ENCODE measurements at places on chromosomes 3 and 15.

DNA sequence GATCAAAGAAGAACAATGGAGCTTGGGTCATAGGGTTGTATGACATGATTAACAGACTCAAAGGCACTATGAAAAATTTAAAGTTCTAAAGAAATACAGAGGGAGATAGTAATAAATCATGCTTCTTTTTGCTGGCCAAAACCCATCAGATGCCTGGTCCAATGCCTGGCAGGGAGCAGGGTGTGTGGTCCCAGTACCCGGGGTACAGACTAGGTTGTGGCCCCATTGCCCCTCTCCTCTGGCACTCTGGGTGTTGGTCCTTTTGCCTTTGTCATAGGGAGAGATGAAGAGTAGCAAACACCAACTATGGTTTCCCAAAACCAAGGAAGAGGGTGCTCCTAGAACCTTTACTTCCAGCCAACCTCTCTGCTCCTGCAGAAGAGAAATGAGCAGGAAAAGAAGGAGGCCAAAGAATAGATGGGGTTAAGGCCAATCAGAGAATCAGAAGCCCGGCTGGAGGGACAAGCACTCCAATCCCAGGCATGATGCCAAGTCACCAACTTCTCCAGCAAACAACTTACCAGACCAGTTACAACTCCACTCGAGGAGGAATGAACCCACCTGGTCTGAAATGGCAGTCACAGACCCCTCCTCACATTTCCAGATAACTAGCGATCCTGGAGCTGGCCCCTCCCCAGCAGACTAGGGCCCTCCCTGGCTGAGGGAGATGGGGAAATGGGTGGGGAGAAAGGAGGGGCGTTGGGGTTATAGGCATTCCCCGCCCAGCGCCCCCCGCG is 1.8 kb downstream of the IGDCC3 start:
- DNase-seq, result no peak

GRCh38 chr3:12501360-12502020 is 17.2 kb downstream of the TSEN2 start:
- DNase-seq, result no peak

GRCh38 chr3:186757214-186757613 is 26.2 kb upstream of the EIF4A2 start:
- DNase-seq, result no peak

DNA sequence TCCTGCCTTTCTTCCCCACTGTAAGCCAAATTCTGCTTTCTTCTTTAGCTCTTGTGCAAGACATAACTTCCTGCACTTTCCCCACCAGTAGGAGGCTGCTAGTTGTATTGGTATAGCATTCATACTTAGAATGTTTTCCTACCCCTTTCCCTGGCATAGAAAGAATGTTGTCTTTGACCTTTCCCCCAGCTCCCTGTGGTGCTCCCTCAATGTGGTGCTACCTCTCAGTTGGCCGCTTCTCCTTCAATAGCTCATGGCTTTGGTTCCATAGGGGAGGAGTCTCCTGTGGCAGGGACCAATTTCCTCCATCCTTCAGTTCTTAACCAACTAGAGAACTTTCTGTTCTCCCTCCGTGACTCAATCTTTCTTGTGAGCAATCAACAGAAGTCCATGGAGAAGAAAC is 67.5 kb upstream of the AKAP13 start:
- no peak for DNase-seq

GRCh38 chr3:128794067-128794768 is 68.2 kb downstream of the RAB7A start:
- no peak for DNase-seq

DNA sequence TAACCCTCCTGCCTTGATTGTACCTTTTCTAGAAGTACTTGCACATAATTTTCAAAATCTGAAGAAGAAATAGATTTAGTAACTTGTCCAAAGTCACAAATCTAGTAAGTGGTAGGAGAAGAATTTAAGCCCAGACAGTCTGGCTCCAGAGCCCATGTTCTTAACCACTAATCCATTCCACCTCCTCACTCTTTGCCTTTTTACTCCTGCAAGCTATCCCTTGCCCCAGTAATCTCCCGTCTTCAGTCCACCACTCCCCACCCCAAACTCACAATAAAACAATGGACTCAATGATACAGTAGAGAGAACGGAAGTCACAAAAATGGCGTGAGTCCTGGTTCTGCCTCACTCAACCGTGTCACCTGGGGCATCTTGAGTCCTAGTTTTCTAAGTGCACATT is 48.7 kb downstream of the SETMAR start:
- DNase-seq, result no peak

DNA sequence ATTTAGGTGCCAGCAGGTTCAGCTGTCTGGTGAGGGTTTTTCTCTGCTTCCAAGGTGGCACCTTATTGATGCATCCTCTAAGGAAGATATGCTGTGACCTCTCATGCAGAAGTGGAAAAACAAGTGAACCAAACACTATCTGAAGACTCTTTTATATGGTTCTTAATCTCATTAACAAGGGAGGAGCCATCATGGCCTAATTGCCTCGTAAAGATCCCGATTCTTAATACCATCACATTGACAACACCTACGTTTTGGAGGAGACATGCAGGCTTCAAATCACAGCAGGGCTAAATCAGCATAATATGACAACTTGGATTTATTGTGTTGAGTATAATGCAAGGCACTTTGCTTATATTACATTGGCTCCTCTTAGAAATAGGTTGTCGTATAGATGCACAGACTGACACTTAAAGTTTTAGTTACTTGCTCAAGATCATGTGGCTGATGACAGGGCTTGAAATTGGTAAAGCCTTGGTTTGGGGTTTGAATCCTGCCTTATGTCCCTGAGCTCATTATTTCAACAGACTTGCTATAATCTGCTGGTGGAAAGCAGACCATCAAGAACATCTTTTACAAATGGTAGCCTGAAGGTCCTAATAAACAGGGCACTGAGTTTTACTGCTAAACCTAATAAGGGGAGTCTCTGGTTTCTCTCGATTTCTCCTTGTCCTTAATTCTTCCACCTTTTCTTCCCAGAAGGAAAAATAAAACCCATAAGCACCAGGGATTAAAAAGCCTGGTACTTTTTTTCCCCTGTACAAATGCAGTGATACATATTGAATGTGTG is 88.2 kb downstream of the PTPRG start:
- no peak for DNase-seq

DNA sequence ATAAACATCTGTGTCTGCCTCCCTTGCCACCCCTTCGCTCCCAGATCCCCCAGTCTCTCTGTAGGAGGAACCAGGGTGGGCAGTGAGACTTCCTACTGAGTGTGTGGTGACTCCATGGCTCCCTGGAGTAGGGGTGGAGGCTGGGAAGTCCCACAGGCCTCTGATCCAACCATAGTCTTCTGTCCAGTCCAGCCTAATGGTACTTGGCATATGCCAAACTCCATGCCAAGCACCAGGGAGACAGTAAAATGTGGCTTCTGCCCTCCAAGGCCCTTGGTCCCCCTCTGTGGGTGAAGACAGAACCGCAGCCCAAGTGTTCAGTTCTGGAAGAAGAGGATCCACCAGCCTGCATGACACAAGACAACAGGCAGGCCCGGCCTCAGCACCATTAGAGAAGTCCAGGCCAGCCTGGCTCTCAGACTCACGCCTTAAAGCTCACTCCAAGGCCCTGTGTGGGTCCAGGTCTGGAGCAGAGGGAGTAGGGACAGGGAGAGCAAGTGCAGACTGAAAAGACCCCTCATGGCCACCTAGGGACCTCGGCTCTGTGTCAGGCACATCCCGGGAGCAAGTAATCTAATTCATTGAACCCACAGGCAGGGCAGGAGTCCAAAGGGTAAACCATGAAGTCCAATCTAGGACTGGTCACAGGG is 112.7 kb downstream of the ETFA start:
- DNase-seq, result no peak

GRCh38 chr3:111761309-111761795 is 97.7 kb upstream of the PHLDB2 start:
- no peak for DNase-seq

DNA sequence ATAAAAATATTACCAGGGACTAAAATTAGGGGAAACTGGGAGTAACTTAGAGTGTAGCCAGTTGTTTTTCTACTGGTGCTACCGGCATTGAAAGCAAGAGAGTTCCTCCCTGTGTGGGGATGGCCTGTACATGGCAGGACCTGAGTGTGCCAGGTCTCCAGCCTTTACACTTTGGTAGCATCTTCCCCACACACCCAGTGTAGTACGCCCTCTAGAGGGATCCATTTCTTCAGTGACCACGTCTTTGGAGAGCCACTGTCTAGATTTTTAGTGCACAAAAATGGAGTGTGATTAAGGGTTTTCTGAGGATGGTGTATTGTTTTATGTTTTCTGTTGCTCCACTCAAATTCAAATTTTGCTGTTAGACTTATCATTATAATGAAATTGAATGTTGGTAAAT is 507.0 kb upstream of the TPRG1 start:
- DNase-seq, result no peak

GRCh38 chr3:138338244-138338643 is 8.6 kb upstream of the NME9 start:
- no peak for DNase-seq

GRCh38 chr3:123653221-123653682 is 68.4 kb upstream of the HACD2 start:
- DNase-seq, result no peak

DNA sequence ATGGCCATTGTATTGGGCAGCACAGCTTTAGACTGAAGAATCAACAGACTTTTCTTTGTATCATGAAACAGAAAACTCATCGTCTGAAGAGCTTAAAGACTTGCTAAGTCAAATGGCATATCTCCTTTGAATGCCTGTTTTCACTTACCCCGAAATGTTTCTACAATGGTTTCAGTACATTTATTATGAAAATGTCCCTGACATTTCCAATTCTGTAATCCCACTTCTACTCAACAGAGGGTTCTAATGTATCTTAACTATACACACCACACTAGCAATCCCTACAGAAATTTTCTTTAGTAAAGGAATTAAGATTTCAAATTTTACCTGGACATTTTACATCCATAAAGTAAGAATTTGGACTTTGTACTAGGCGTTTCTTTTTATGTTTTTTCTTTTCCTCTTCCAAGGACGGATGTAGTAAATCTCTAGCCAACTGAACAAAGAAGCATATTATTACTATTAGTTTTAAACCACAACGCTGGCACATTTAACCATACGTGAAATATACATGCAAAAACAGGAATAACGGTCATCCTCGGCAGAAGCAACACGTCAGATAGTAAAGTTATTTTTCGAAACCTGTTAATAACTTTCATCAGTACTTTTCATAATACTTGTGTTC is 1.1 kb downstream of the RPS27L start:
- no peak for DNase-seq

DNA sequence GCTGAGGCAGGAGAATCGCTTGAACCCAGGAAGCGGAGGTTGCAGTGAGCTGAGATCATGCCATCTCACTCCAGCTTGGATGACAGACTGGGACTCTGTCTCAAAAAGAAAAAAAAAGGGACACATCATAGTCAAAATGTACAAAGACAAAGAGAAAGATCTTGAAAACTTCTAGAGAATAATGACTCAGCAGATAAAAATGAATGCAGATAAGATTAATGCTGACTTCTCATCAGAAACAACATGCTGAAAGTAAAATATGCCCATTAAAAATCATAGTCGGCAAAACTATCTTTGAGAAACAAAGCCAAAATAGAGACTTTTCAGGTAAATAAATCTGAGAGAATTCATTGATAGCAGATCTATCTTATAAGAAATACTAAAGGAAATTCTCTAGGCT is 271.1 kb upstream of the GPR149 start:
- DNase-seq, result no peak

DNA sequence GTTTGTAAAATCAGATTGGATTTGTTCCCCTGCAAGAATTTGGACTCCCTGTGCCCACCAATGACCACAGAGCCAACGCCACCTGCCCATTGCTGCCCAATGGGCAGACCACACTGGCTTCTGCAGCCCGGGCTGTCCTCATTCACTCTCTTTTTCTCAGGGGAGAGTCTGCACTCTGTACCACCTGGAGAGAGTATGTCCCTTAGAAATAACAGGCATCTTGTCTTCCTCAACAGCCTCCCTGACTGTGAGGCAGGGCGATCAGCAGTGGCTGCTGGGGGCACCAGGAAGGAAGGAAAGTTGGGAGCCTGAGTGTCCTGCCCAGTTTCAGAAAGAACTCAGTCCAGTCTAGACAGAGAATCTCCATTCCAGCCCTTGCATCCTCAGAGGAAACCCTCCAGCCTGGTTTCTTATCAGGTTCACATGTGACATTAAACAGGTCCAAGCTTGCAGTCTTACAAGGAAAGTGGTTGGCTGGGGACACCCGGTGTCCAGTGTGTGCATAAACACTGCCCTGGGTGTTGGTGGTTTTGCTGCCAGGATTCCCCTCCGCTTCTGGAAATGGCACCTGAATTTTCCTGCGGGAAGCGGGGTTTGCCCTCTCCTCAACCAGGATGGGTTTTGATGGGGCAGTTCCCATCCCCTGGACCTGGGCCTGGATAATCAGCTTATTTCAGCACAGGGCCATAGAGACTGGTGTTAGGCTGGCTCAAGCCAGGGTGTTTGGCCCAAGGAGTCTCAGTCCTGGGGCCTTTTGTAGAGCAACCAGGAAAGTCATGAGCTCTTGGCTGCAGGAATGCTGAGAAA is 37.2 kb downstream of the SSUH2 start:
- DNase-seq, result no peak

GRCh38 chr3:133157716-133158115 is 119.5 kb downstream of the TMEM108 start:
- DNase-seq, result no peak

GRCh38 chr3:120153294-120153693 is 59.0 kb upstream of the GSK3B start:
- DNase-seq, result no peak

DNA sequence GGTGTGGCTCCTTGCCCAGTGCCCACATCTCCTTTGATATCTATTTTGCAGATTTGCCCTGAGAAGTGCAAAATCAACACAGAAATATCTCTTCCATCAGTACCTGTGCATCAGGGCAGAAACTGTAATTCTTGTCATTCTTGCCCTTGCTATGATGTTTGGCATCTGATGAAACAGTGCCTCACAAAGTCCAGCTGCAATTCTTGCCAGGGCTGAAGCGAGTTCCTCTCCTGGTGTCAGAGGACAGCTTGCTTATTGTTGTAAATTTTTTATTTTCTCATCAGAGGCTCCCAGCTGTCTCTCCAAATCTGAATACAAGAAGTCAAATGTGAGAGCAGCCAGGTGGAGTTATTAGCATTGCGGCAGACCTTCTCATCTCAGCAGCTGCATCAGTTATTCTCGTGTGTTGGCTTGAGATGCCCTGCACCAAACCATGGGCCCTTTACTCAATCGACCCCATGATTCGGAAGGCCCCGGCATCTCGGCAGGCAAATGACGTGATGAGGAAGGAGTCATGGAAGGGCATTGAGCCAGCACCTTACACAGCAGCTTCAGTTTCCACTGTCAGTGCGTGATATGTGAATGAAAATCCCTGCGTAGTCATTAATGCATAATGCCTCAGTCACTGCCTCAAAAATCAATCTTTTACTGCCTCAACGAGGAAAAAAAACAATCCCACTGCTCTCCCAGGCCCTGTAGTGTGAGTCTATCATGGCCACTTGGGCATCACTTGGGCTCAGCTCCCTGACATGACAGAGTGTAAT is 93.4 kb downstream of the CCNL1 start:
- no peak for DNase-seq

GRCh38 chr15:71562251-71562650 is 248.1 kb upstream of the NR2E3 start:
- no peak for DNase-seq

DNA sequence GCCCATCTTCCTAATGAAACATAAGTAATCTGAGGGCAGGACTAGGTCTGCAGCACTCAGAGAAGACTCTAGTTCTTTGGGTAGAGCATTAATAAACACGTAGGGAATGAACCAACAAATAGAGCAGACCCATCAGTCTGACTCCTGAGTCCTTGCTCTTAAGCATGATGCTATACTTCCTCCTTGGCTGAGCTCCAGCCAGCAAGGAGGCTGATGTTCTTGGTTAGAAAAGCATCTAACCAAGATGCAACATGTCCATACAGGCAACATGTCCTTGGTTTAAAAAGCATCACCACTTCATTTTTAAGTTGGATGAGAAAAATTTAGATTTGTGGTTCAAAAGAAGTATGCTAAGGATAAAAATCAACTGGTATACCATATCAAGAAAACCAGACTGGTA is 8.5 kb upstream of the MYH15 start:
- DNase-seq, result no peak
